ENCODE measurements at places on chromosomes 13 and 19.

- no peak for DNase-seq
These were observed 33.5 kb upstream of the ITM2B start for GRCh38 chr13:48199404-48199946.

- no peak for DNase-seq
These were observed 7.8 kb upstream of the ZNF91 start for GRCh38 chr19:23403052-23403451.

DNA sequence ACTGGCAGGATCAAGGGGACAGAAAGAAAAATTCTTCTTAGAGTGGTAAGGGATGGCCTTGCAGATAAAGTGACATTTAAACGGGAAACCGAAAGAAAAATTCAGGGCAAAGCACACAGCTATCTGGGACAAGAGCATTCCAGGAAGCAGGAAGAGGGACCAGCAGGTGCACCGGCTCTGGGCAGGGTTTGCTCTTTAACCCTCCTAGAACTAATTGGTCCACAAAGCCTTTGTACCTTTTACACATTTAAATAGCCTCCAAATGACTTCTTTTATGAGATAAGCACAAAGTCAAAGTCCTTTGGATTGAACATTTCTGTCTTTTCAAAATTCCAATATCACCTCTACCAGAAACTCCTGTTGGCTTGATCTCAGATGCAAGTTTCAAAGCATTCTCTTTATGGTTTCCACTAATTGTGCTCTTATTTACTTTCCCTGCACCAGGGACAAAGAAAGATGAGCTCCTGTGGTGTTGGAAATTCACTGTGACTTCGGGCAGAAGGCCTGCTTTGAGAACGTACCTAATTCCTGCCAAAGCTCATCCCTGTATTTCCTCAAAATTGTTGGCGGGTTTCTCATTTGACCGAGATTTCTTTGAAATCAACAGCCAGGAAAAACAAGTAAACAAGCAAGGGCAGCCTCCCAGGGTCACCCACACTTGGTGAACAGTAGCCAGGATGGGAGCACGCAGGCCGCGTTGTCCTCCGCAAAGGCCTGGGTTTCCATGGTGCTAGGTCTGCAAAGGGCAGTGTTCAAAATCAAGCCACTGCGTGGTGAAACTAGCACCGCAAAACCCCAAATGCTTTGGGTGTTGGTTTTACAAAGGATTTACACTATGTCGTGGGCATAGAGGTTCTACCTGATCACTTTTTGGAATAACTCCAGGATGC lies 98.6 kb downstream of the IRS2 start:
- no peak for DNase-seq

DNA sequence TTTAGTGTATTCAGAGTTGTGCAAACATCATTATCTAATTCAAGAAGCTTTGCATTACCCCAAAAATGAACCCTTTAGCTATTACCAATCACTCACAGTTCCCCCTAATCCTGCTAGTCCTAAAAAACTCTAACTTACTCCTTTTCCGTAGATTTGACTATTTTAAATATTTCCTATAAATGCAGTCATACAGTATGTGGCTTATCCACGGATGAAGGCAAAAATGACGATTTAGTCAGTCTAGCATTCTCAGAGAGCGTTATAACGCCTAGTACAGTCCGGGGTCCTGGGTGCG lies 587 bp upstream of the ZNF383 start:
- no peak for DNase-seq

DNA sequence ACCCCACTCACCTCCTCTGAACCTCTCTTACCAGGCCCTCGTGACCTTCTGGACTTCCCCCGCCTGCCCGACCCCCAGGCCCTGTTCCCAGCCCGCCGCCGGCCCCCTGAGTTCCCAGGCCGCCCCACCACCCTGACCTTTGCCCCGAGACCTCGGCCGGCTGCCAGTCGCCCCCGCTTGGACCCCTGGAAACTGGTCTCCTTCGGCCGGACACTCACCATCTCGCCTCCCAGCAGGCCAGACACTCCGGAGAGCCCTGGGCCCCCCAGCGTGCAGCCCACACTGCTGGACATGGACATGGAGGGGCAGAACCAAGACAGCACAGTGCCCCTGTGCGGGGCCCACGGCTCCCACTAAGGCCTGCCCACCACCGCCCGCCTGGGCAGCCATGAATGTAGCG lies 3.2 kb downstream of the TTC9B start:
- DNase-seq = no peak

DNA sequence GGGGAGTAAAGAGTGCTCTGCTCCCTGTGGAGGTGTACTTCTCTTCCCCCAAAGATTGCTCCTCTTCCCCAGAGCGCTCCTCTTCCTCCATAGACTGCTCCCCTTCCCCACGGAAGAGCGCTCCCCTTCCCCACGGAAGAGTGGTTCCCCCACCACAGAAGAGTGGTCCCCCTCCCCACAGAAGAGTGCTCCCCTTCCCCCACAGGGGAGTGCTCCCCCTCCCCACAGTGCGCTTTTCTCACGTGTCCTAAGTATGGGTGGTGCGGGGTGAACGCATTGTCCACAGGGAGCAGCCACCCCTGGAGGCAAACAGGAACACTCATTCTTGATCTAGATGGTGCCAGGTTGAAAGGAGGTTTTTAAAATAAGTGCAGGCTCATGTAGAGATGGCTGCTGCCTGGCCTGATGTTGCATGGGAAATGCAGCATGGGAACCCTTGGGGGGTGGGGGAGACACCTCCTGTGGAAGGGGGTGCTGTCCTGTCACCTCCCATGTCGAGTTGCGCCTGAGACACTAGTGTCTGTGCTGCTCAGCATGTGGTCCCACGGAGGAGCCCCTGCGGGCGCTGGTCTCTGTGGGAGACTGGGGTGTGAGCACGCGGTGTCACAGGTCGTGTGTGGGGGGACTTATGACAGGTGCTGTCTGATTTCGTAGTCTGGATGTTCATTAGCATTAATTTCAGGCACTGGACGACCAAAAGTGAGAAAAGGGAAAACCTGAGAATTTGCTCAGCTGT lies 52.2 kb downstream of the ATP11A start:
- DNase-seq = no peak

DNA sequence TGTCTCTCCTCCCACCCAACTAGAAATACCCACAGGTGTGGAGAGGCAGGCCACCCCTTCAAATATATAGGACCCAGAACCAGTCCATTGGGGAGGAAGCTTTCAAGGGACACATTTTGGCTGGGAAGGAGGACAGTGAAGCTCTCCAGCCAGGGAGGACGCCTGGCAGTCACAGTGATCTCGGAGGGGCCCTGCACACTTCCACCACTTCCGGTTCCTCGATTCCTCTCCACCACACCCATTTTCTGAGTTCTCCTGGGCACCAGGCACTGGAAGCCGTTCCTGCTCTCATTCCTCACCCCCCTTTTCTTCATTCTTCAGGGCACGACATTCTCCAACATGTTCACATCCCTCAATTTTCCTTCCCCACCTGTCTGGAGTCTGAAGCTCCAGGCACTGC lies 30.4 kb upstream of the CEACAM21 start:
- DNase-seq = no peak

- no peak for DNase-seq
These were observed 73.1 kb downstream of the FLT1 start for GRCh38 chr13:28421676-28422410.

Data from HFFc6 (cell line).